CD4-positive, alpha-beta T cell treated with Interleukin-17A for 1 hour (primary cell): ENCODE measurements at places on chromosomes 16 and 17.

- no peak for DNase-seq
These were observed 10.4 kb downstream of the SLC6A4 start for GRCh38 chr17:30225112-30225511.

DNA sequence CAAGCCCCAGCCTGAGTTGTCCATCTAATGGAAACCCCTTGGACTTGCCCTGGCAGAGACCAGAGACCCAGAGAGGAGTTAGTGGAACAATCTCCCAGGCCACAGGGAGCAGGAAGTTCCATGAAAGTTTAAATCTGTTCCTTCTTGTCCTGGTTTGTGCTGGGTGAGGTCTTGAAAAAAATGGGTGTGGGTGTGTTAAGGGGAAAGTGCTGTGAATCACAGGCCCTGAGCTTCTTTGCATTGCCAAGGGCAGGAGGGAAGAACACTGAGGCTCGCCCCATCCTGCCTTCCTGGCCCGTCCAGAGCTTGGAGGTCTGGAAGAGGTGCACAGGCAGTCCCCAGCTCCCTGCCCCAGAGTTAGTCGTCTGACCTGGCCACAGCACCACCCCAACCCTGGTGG is 2.3 kb downstream of the ADORA2B start:
- DNase-seq: no peak

DNA sequence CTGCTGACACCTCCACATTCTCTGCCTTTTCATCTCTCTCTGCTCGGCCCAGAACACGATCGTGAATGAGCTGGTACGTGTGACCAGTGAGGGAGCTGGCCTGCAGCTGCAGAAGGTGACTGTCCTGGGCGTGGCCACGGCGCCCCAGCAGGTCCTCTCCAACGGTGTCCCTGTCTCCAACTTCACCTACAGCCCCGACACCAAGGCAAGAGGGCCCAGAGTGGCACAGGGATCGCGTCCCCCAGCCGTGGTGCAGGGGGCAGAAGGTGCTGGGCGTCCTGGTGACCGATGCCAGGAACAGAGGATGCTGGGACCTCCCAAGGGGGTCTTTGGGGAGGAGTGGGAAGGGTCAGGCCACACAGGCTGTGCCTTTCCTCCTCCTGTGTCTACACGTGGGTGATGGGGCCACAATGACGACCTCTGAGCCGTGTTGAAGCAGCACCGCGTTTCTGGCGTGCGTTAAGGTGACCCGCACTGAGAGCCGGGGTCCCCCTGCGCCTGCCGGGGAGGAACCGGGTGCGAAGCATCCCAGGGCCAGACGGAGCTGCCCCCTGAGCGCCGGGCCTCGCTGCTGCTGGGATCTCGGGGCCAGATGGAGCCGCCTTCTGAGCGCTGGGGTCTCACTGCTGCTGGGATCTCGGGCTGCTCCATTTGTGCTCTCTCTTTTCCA is 17.4 kb downstream of the GAA start:
- no peak for DNase-seq

DNA sequence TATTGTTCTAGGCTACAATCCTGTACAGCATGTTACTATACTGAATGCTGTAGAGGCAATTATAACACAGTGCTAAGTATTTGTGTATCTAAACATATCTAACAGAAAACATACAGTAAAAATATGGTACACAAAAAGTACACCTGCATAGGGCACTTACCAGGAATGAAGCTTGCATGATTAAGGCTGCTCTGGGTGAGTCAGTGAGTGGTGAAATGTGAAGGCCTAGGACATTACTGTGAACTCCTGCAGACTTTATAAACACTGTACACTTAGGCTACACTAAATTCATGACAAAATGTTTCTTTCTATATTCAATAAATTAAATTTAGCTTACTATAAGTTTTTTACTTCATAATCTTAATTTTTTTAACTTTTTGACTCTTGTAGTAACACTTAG is 37.1 kb downstream of the AMFR start:
- DNase-seq: no peak
